T-helper 17 cell (primary cell): ENCODE measurements at places on chromosomes 12 and 14. TPM values are rescaled to one million over a fixed set of nuclear protein-coding genes. Genes with fewer than 3 reads are reported as not detected.
A peak's percentile ranks its signal among the peaks of the same experiment; 100 is the strongest.

Gene DAAM1
- total RNA-seq, result 22.6 TPM

Gene GALNT9
- not detected for total RNA-seq

Gene GPRC5D
- total RNA-seq, result not detected

Gene CCDC38
- total RNA-seq, result 0.10 TPM

Gene P2RX2
- not detected for total RNA-seq

Gene TNFRSF1A
- 23.0 TPM for total RNA-seq

Gene PTPN6
- total RNA-seq, result 115 TPM

- no peak for DNase-seq
Observed at GRCh38 chr14:95097385-95097784, 59.9 kb downstream of the DICER1 start.

DNA sequence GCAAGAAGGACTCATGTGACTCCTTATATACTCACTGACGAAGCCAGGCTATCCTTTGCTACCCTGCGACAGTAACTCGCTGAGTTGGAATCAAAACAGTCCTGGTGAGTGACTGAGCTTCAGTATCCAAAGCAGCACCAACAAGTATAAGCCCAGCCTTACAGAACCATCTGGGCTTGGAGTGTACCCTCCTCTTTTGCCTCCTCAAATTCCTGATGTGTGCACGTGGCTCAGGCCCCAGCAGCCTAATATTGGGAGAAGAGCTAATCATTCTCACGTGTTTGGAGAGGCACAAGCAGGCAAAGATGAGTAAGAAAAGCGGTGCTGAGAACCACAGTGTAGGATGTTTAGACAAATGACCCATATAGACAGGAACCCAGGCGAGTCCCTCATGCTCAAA is 34.4 kb downstream of the PPTC7 start:
- DNase-seq, result no peak

- no peak for DNase-seq
Observed at GRCh38 chr14:31278883-31279282, 71.3 kb upstream of the HECTD1 start.

- DNase-seq, result no peak
Observed at GRCh38 chr14:89401761-89402160, 15.3 kb downstream of the FOXN3 start.

DNA sequence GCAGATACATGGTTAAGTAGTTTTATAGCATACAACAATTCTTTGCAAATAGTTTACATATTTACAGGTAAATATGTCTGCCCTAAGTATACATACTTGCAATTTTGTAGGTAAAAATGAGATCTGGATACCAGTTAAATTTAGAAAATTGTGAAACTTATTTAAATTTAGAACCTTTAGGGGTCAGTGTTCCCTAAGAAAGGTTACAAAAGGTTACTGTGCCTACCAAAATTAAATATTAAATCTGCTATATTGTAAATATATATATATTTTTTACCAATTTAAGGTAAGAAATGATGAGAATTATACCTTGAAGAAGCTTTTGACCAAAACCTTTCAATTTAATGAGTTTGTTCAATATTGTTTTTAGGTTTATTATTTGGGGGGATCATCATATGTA is 54.0 kb downstream of the MIPOL1 start:
- DNase-seq, result no peak

DNA sequence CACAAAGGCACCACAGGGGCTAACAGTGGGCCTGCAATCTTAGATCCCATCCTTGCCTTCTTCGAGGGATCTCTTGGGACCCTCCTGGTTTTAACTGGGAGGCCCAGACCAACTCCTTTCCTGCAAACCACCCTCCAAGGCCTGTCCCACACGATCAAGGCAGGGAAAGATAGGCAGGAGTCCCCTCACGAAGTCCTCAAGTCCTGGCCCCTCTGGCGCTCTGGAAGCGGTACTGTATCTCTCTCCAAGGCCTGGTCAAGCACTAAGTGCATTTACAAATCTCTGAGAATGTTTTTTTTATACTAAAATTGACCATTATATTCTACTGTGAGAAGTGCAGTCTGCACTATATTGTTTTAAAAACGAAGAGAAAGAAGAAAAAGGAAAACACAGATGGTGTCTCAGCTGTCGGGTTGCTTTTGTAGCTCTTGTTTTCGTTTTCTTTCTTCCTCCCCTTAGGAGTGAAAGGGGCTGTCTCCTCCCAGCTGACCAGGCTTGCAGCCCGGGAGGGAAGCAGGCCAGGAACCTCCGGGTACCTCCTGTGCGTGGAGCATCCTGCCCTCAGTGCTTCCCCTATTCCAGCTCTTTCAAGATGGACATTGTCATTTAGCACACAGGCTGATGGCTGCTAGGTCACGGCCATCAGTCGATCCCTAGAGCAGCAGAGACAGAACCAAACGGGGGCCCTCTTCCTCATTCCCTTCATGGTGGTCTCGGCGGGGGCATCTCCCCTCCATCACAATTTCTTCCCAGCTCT is 56.7 kb downstream of the FAM222A start:
- no peak for DNase-seq

DNA sequence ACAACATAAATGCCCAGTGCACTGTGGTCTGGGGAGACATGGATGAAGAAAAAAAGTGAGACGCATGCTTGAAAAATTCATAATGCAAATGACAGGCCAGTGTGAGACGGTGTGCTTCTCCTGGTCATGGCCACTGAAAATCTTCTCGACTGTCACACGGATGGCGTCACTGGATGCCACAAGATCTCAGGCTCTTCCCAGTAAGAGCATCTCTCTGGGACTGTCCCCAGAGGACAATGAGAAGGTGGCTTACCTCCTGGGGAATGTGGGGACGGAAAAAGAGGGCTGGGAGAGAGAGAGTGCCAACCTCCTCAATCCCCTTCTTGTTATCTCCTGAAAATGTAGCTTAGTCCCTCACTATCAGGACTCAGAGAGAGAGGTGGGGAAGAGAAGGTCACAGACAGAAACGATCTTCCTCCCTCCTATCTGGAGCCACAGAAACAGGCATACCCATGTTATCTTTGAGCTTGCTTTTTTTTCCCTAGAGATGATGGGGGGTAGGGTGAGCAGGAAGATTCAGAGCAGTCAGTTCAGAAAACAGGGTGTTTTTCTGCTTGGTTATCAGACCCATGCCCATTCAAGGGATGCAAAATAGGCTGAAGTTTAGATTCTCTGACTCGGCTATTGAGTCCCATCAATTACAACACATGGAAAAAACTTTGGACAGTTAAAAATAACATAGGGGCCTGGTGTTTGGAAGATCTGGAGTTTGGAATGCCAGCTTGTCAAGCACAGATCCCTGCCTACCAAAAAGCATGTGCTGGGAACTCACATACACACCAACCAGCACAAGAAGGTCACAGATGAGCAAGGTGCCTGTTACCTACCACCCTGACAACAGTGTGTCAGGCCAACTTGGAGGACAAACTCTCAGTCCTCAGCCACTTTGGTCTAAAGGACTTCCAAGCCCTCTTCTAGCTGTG is 24.2 kb downstream of the DPF3 start:
- no peak for DNase-seq

- DNase-seq, result no peak
Observed at GRCh38 chr12:115335594-115335993, 651.6 kb upstream of the TBX3 start.

DNA sequence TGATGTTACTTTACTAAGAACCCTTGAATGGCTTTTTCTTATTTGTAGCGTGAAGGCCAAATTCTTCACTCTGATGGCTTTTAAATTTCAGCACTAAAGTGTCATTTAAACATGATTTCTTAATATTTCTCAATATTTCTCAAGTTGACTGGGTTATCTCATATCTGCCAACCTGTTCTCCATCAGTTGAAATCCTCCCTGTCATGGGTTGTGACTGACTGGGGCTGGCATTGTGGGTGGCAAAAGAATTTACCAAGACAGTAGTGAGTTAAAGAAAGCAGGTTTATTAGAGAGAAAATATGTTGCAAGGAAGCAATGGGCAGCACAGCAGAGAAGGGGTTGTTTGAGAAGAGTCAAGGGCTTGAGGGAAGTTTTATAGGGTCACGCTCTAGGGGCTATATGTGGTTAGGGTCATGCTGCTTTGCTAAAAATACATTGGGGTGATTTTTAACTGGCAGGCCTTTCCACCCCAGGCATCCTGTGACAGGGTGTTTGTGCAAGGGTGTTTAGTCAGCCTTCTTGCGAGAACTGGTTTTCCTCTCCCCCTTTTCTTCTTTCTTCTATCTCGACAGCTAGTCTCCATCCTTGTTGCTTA is 232.8 kb upstream of the SEL1L start:
- no peak for DNase-seq

DNA sequence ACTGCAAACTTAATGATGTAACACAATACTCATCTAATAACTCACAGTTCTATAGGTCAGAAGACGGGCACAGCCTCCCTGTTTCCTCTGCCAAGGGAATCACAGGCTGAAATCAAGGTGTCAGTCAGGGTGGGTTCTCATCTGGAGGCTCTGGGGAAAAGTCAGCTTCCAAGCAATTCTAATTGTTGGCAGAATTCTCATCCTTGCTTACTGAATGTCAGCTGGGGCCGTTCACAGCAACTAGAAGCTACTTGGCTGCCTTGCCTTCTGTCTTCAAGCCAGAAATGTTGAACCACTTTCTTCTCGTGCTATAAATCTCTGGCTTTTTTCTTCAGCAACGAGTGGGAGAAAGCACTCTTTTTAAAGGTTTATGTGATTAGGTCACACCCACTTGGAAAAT is 80.1 kb upstream of the PDZRN4 start:
- DNase-seq, result no peak

GRCh38 chr12:23699031-23699430 is 250.4 kb downstream of the SOX5 start:
- DNase-seq, result no peak

GRCh38 chr14:68507544-68508081 is 285.3 kb downstream of the ZFP36L1 start:
- DNase-seq, result peak; percentile 34

DNA sequence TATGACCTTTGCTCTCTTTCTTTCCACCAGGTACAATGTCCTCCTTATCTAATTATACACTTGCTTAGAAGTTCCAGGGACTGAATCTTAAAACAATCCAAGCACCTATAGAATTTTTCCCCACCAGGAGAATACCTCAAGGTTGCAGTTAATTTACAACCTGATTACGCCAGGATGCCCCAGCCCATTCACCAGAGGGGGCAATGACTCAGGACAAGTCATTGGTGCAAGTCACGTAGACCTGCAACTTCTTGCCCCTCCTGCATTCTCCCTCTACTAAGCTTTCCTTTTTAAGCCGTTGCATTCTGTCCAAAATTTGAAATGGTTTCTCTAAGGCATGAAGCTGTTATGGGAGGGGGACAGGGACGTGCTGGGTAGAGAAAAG is 111.1 kb upstream of the SCAF11 start:
- DNase-seq, result no peak
